T-helper 2 cell (primary cell): ENCODE measurements at places on chromosomes 2 and 18.

- no peak for DNase-seq
Measured at GRCh38 chr18:45738660-45739059, 14.7 kb downstream of the SLC14A1 start.

GRCh38 chr2:126368758-126369157 is 287.2 kb upstream of the GYPC start:
- DNase-seq = no peak

DNA sequence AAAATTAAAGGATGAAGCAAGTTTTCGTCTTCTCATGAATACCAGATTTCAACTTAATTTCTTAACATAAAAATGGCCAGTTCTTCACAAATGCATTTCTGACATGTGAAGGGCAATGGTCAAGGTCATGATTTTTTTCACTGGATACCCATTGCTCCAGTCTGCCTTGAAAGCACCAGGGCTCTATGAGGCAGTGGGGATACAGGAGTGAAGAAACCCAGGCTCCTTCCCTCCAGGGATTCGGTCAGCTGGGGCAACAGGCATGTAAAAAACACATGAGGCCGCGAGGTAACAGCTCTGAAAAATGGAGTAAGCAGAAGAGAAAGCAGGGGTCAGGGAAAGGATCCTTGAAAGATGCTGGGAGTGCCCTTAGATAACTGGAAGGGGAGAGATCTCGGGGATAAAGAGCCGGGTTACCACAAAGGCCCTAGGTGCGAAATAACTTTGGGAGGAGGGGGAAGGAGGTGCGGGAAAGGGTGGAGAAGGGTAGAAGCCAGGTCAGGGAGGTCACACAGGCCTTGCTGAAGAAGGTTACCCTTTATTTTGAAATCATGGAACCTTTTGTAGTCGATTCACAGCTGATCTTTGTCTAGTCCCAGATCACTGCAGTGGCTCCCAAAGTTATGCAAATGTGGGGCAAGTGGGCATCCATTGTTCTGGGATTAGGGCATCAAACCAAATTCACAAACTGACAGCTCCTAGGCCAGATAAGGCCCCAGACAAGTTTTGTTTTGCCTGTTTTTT is 5.2 kb upstream of the SPRED2 start:
- DNase-seq = no peak

DNA sequence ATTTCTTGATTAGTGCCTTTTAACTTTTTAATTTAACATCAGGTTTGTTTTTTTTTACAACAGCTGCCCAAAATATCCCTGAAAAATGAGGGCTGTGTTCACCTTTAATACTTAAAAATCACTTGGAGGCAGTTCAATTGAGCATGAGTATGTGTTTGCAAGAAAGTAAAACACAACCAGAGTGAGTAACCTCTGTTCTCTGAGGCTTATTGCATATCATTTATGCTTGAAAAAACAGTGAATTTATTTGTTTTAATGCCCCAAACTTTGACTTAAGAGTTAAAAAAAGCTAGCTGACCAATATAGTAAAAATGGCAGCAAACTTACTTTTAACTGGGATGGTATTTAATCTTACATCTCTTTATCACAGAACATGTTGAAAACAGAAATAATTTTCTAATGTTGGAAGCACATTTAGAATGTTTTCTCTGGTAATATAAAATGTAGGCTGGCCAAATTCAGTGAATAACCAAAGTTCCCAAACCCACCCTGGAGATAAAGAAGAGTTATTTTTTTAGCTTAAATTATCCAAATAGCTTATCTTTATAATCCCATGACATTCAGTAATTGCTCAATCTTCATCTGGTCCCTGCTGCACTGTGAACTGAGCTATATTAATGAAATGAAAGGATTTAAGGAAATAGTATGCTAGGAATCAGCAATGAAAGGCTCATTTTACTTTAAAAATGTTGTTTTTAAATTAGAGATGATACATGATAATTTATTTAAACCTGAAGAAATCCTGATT is 24.8 kb upstream of the EFEMP1 start:
- DNase-seq = no peak

DNA sequence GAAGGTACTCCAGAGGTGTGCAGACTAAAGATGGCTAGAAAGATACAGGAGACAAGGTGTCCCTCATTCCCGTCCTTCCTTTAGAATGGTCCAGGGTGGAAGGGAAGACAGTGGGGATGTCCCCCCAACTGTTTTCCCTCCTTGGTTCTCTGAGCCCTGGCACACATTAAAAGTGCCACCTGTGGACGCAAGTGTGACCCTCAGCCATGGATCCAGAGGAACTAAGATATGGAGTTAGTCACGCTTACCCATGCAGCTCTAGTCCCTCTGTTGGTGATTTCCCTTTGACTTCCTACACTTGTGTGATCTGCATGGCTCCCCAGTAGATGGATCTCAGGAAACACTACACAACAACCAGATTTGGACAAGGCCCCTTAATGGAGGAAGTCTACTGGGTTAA is 113.1 kb upstream of the SRD5A2 start:
- DNase-seq = peak; percentile 13

DNA sequence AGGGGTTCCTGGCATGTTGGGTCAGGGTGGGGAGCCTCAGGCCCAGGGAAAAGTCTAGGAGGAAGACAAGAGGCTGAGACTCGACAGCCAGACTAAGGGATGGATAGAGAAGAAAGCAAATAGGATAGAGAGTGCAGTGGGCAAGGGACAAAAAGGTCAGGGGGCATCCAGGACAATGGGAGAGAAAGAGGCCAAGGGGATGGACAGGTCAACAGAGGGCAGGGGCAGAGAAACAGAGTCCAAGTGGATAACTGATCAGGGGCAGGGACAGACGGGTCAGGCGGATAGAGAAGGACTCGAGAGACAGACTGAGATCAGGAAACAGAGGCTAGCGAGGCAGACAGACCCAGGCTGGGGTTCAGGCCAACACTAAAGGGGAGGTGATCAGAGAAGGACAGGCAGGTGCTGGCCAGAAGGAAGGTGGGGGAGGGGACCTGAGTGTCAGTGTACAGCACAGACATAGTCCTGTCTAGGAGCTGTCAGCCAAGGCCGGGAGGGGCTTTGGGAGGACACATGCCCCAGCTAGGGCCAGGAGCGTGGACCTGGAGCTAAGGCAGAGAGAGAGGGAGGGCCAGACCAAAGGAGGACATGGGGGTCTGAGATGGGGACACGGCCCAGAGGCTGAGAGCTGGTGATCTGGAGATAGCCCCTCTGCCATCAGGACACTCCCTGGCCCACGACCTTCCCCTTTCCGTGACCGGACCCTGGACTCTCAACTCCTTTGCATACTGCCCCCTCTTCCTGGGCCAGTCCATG is 12.2 kb downstream of the ASIC4 start:
- no peak for DNase-seq

DNA sequence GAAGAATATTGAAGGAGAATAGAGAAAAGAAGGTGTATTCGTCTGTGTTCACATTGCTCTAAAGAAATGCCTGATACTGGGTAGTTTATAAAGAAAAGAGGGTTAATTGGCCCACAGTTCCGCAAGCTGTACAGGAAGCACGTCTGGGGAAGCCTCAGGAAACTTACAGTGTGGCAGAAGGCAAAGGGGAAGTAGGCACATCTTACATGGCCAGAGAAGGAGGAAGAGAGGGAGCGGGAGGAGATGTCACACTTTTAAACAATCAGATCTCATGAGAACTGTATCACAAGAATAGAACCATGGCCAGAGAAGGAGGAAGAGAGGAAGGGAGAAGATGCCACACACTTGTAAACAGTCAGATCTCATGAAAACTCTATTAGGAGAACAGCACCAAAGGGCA is 159.6 kb upstream of the TPO start:
- no peak for DNase-seq

- no peak for DNase-seq
Measured at GRCh38 chr18:42860011-42860410, 255.5 kb downstream of the RIT2 start.

DNA sequence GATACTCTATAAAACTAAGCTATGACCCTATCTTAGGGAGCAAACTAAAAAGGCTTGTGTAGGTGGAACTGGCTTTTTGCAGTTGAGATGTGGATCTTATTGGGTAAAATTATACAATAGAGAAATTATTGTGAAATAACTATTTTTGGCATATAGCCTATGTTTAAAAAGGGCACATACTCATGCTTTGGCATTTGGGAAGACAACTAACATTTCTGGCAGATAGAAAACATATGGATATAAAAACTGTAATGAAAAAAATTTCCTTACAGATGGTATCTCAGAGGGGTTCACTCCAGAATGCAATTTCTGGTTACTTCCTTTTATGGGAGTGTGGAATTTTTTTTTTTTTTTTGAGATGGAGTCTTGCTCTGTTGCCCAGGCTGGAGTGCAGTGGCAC is 120.1 kb upstream of the CCDC195 start:
- DNase-seq = no peak

DNA sequence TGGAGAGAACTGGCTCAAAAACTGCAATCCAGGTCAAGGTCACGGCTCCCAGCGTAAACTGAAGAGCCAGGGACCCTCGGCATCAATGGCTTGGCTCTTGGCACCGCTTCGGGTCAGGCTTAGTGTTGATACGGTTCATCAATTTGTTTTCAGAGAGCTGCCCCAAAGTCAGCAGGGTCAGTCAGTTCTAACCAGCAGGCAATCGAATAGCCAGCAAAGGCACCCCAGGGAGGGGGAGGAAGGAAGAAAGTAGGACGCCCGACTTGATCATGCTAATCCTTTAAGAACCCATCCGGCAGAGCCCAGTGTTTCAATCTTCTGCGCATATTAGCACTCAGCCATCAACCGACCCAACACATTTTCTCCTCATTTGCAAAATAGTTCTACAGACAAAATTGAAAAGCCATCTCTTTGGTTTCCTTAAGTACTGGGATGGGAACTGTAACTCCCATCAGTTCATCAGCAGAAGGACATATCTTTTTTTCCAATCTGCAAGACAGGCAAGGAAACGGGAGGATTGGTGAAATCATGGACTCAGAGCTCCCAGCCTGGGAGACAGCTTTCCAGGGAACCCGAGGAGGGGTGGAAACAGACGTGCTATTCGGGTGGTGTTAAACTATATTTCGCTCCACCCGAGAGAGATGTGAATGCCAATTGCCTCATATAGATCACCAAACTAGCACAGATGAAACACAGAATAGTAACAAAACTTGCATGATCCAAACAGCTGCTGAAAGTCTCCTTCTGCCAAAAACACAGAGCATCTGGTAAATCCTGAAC is 40.7 kb upstream of the CABLES1 start:
- DNase-seq = no peak

GRCh38 chr18:54824761-54825160 is 3.5 kb upstream of the RAB27B start:
- DNase-seq = no peak

DNA sequence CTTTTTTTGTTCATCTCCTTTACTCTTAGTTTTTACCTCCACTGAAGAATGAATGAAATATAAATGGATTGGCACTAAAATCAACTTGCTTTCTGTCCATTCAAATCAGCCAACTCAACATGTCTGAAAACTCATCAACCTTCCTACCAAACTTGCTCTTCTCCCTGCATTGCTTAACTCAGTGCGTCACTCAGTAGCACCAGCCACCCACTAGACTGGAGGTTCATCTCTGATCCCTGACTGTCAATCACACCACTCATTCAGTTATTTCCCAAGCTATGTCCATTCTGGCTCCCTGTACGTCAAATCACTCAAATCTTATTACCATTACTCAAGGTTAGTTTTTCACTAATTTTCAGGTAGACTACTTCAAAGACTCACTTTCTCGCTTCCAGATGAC is 75.2 kb upstream of the RBMS1 start:
- DNase-seq = no peak

DNA sequence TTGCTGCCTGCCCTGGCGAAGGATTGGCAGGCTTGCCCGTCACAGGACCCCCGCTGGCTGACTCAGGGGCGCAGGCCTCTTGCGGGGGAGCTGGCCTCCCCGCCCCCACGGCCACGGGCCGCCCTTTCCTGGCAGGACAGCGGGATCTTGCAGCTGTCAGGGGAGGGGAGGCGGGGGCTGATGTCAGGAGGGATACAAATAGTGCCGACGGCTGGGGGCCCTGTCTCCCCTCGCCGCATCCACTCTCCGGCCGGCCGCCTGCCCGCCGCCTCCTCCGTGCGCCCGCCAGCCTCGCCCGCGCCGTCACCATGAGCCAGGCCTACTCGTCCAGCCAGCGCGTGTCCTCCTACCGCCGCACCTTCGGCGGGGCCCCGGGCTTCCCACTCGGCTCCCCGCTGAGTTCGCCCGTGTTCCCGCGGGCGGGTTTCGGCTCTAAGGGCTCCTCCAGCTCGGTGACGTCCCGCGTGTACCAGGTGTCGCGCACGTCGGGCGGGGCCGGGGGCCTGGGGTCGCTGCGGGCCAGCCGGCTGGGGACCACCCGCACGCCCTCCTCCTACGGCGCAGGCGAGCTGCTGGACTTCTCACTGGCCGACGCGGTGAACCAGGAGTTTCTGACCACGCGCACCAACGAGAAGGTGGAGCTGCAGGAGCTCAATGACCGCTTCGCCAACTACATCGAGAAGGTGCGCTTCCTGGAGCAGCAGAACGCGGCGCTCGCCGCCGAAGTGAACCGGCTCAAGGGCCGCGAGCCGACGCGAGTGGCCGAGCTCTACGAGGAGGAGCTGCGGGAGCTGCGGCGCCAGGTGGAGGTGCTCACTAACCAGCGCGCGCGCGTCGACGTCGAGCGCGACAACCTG is at the start of gene DES:
Gene DES, plus strand, starts transcription at position 223 of the 857 bp plus-strand sequence. Its CDS starts 86 bp downstream, at position 309.
- DNase-seq = no peak

GRCh38 chr18:52504589-52504988 is 164.6 kb downstream of the DCC start:
- no peak for DNase-seq

GRCh38 chr18:75089748-75090327 is 119.1 kb downstream of the PTGR3 start:
- no peak for DNase-seq

- no peak for DNase-seq
Measured at GRCh38 chr2:128790541-128791001, 471.9 kb upstream of the HS6ST1 start.

DNA sequence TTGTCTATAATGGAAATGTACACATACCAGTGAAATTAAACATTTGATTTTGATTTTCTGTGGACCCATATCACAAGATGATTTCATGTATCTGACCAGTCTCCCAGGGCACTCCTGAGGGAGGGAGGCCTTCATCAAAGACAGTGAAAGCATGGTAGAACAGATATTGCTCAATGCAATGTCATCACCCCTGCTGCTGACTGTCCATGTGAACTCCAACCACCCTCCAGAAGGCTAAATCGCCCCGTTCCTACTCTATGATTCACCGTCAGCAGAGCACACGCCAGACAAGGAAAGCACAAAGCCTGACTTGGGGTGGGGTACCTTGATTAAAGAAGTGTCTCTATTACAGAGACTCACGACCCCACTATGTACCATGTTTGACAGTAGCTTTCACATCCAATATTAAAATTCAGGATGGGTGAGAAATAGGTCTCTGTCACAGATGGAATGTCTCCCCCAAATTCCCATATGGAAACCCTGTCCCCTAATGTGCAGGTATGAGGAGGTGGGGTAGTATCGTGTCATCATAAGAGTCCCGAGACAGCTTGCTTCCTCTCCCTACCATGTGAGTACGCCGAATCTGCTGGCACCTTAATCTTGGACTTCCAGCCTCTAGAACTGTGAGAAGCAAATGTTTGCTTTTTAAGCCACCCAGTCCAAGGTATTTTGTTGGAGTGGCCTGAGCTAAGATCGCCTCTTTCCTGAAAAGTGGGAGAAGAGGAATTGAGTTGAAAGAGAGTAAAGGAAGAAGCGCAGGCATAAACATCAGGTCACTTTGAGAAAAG is 42.4 kb downstream of the CYB5A start:
- DNase-seq = no peak
